ENCODE measurements at places on chromosomes 2 and 18.

- DNase-seq: no peak
Measured at GRCh38 chr2:207484444-207485391, 45.0 kb upstream of the CREB1 start.

- DNase-seq: no peak
Measured at GRCh38 chr18:48533340-48534070, 5.3 kb upstream of the CTIF start.

DNA sequence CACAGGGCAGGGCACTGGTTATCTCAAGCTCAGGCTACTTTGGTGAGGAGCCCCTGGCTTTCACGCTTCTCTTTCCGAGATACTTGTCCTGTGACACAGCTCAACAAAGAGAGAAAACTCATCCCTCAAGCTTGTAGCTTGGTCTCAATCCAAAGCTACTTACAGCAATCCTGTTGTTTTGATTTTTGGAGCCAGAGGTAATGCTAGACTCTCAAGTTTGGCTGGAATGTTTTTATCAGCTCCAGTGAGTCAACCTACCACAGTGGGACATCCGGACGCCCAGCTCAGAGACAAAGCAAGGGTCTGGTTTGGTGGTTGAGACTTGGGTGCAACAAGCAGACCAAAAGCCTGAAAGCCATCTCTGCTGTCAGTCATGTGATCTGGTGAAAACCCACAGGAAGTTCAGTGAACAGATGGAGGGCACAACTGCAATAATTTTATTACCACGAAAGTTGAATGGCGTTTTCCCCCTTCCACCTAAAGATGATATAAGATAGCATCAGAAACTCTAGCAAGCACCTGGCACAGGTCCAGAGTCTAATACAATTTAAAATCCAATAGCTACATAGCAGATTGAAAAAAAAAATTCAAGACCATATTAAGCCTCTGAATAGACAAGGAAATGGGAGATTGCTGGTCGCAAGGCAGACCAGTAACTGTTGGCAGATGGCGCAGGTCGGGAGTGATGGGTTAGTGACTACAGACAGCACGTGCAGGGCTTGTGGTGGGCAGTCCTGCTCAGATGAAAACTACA, 102.3 kb upstream of the SMAD7 start:
- DNase-seq: peak; percentile 100

GRCh38 chr2:221529177-221529942, 42.7 kb downstream of the EPHA4 start:
- DNase-seq: no peak

GRCh38 chr2:160613466-160614153, 120.0 kb upstream of the RBMS1 start:
- peak; percentile 87 for DNase-seq

- peak; percentile 37 for DNase-seq
Measured at GRCh38 chr2:230777721-230778120, 65.1 kb downstream of the CAB39 start.

- no peak for DNase-seq
Measured at GRCh38 chr2:127698553-127699355, 2.5 kb upstream of the SFT2D3 start.

DNA sequence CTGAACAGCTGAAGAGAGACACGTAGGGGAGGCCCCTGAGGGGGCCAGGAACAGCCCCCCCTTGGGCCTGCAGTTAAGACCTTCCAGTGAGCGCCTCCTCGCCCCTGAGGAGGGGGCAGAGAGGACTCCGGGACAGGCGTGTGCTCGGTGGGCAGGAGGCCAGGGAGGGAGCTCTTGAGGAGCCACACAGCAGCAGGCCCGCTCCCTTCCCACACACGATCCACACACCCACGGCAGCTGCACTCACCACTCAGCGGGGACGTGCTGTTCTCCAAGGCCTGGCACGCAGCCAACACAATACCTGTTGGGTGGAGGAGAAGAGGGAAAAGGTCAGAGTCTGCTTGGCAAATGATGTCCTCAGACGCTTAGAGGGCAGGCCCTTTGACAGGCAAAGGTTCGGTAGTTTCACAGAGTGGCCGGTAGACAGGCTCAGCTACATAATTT, 39.0 kb downstream of the TGFA start:
- DNase-seq: no peak

GRCh38 chr2:197929008-197929885, 124.9 kb downstream of the PLCL1 start:
- no peak for DNase-seq

GRCh38 chr2:134397146-134397896, 143.4 kb downstream of the MGAT5 start:
- DNase-seq: no peak

- no peak for DNase-seq
Measured at GRCh38 chr2:54687595-54688152, 35.8 kb upstream of the EML6 start.

GRCh38 chr2:215505044-215505786, 69.3 kb upstream of the FN1 start:
- peak; percentile 71 for DNase-seq
